Glutamatergic neuron (in vitro differentiated cells): ENCODE measurements at places on chromosomes 12 and 14. TPM values are rescaled to one million over a fixed set of nuclear protein-coding genes. Genes with fewer than 3 reads are reported as not detected.

Gene SMARCD1
- total RNA-seq = 152 TPM

GRCh38 chr12:116427200-116427930 is 131.8 kb upstream of the MAP1LC3B2 start:
- H3K4me3 ChIP-seq = peak overlapping the region; percentile 45
- no peak for DNase-seq
- peaks cover 4% of the 10 kb centered on the region for H3K4me1 ChIP-seq
- H3K36me3 ChIP-seq = no peaks in the 10 kb centered on the region
- H3K27ac ChIP-seq = no peak overlapping the region

- DNase-seq = no peak
- peak overlapping the region; percentile 48 for H3K4me3 ChIP-seq
- no peaks in the 10 kb centered on the region for H3K36me3 ChIP-seq
- H3K27me3 ChIP-seq = peaks cover 15% of the 10 kb centered on the region
- H3K4me1 ChIP-seq = peaks cover 75% of the 10 kb centered on the region
Measured at GRCh38 chr12:49983892-49984291, 11.1 kb downstream of the AQP6 start.

DNA sequence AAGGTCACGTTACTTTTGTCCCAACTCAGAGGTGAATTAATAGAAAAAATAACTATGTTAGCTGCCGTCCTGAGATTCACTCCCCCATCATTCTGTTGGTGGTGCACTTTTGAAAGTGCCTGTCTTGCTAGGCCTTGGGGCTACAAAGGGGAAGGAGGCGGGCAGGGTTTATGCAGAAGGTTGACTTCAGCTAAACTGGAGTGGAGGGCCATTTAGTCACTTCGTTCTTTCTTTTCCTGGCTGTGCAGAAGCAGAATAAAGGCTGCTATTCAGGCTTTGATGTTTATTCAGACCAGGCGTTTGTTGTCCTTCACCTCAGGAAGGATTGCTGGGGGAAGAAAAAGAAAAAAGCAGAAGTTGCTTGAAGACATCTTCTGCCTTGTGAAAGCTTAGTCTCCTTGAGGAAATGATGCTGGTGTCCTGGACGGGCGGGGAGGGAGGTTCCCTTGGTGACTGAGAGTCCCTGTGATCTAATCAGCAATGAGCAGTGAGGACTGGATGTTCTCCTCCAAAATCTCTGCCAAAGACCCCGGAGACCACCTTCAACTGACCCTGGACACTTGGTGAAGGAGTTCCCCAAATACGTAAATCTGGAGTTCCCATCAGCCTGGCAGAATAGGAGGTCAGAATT is 4.0 kb downstream of the GLT1D1 start:
- H3K4me1 ChIP-seq = no peaks in the 10 kb centered on the region
- no peak overlapping the region for H3K27ac ChIP-seq

DNA sequence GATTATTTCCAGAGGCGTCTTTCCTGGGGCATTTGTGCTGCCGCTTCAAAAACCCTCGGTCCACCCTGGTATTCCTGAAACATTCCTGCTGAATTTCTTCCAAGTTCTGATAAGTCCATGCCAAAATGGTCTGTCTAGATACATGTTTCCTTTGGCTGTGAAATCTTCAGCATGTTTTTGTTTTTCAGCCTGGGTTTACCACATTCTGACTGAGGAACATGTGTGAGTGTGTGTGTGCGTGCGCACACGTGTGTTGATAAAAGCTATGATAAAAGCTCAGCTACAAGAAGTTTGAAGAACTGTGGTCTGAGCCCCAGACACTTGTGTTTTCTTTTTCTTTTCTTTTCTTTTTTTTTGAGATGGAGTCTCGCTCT is 22.4 kb downstream of the ANKRD9 start:
- H3K27me3 ChIP-seq = peaks cover 3% of the 10 kb centered on the region
- no peak overlapping the region for H3K4me3 ChIP-seq
- DNase-seq = no peak
- peaks cover 15% of the 10 kb centered on the region for H3K36me3 ChIP-seq
- H3K4me1 ChIP-seq = no peaks in the 10 kb centered on the region

Gene TAS2R43
- 1.5 TPM for total RNA-seq

DNA sequence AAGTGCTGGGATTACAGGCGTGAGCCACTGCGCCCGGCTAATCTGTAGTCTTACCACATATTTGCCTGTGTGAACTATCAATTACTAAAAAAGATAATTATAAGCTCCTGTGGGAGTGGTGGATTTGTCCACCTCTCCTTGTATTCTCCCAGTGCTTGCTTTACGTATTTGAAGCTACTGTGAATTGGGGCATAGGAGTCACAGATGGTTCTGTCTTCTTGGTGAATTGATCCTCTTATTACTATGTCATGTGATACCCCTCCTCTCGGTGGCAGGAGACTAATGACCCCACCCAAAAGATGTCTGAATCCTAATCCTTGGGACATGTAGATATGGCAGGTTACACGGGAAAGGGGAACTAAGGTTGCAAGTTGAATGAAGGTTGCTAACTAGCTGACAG is 11.8 kb downstream of the GPR132 start:
- peaks cover 10% of the 10 kb centered on the region for H3K27me3 ChIP-seq
- H3K36me3 ChIP-seq = no peaks in the 10 kb centered on the region
- DNase-seq = no peak
- H3K27ac ChIP-seq = no peak overlapping the region
- H3K4me1 ChIP-seq = peaks cover 2% of the 10 kb centered on the region
- H3K4me3 ChIP-seq = no peak overlapping the region

GRCh38 chr12:95141310-95141709 is 67.9 kb upstream of the NR2C1 start:
- H3K27me3 ChIP-seq = peaks cover 5% of the 10 kb centered on the region
- H3K36me3 ChIP-seq = no peaks in the 10 kb centered on the region
- DNase-seq = no peak
- H3K4me3 ChIP-seq = no peak overlapping the region

GRCh38 chr14:103144085-103144484 is 20.8 kb downstream of the TNFAIP2 start:
- H3K4me3 ChIP-seq = no peak overlapping the region
- peaks cover 27% of the 10 kb centered on the region for H3K4me1 ChIP-seq
- DNase-seq = no peak
- H3K27ac ChIP-seq = no peak overlapping the region

DNA sequence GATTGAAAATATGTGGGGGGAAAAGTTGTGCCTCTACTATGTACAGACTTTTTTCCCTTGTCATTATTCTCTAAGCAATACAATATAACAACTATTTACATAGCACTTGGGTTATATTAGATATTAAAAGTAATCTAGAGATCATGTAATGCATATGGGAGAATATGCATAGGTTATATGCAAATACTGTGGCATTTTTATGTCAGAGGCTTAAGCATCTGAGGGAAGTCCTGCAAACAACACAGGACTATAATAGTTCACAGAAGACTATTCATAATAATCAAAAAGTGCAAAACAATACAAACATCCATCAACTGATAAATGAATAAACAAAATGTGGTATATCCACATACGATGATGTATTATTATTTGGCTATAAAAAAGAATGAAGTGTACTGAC is 33.7 kb downstream of the YAF2 start:
- no peaks in the 10 kb centered on the region for H3K27me3 ChIP-seq
- no peak overlapping the region for H3K27ac ChIP-seq

DNA sequence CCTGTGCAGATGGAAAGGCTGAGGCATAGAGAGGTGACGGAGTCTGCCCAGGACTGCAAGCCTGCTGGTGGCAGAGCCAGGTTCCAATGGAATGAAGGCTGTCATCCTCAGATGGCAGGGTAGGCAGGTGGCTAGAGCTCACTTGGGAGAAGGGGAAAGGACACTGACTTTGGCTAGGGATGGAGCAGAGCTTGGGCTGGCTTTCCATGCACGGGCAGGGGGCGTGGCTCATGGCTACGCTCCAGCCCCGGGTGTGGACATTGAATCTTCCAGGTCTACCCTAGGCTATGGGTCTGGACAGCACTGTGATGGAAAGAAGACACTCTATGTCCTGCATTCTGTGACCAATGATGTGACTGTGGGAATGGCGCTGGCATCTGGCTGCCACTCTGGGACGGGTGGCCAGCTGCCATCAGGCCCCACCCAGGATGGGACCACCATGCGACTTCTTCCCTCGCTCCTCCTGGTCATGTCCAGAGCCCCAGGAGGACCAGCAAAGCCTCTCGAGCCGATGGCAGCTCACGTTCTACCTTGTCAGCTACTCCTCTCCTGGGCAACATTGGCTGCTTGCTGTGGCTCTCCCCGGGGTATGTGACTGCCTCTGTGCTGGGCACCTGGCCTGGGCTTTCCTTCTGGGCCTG is 398.7 kb downstream of the TMEM121 start:
- no peak overlapping the region for H3K4me3 ChIP-seq
- no peak for DNase-seq
- H3K27me3 ChIP-seq = peaks cover 14% of the 10 kb centered on the region
- peaks cover 4% of the 10 kb centered on the region for H3K36me3 ChIP-seq

Gene MYO1H
- 0.27 TPM for total RNA-seq

DNA sequence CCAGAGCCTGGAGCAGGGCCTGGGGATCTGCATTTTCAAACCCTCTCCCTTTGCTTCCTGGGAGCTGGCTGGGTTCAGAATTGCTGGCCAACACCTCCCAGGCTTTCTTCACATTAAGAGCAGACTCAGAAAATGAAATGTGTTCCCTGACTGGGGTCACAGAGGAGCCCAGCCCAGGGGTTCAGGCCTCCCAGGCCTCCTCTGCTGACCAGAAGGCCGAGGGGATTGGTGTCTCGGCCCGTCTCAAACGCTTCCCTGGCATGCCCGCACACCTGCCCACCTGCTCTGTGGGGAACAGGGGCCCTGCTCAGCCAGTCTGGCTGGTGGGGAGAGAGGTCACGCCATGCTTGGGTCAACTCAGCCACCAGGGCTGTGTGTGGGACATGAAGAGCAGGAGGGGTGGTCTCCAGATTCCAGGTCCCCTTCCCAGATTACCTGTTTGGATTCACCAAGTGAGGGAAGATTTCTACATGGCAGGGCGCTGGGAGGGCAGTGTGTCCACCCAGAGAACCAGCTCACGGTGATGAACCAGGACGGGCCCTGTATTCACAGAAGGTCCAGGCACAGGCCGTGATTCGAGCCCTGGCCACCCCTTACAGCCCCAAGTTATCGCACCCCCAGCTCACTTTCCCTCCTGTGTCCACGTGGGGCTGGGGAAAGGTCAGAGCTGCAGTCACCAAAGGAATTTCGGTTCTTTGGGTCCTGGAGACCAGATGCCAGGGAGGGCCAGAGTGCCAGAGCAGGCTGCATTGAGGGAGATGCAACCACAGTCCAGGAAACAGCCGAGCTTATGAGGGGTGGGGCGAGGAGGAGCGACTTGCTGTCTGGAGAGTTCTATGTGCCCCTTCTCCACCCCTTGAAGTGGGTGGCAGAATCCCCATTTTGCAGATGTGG is 55.2 kb upstream of the RIN3 start:
- no peak for DNase-seq
- H3K27ac ChIP-seq = no peak overlapping the region
- peaks cover 3% of the 10 kb centered on the region for H3K27me3 ChIP-seq

- no peaks in the 10 kb centered on the region for H3K27me3 ChIP-seq
- H3K27ac ChIP-seq = no peak overlapping the region
- DNase-seq = no peak
- H3K4me3 ChIP-seq = no peak overlapping the region
- no peaks in the 10 kb centered on the region for H3K4me1 ChIP-seq
Measured at GRCh38 chr12:64186789-64187188, 35.3 kb downstream of the KICS2 start.

DNA sequence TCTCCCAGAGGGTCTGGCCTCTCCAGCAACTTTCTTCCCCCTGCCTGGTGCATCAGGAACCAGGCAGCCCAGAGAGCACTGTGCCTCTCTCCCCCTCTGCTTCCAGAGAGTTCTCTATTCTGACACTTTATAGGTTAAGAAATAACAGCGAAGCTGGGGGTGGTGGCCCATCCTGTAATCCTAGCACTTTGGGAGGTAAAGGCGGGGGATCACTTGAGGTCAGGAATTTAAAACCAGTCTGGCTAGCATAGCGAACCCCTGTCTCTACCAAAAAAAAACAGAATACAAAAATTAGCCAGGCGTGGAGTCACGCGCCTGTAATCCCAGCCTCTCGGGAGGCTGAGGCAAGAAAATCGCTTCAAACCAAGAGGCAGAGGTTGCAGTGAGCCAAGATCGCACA is 58.3 kb downstream of the ESRRB start:
- peaks cover 28% of the 10 kb centered on the region for H3K4me1 ChIP-seq
- DNase-seq = no peak
- H3K36me3 ChIP-seq = no peaks in the 10 kb centered on the region
- peaks cover 3% of the 10 kb centered on the region for H3K27me3 ChIP-seq
- peak overlapping the region; percentile 10 for H3K4me3 ChIP-seq

Gene EPYC
- total RNA-seq = not detected

- H3K36me3 ChIP-seq = no peaks in the 10 kb centered on the region
- no peak for DNase-seq
- H3K27me3 ChIP-seq = peaks cover 8% of the 10 kb centered on the region
- peak overlapping the region; percentile 12 for H3K27ac ChIP-seq
Measured at GRCh38 chr14:88793259-88793625, 489 bp upstream of the EML5 start.

DNA sequence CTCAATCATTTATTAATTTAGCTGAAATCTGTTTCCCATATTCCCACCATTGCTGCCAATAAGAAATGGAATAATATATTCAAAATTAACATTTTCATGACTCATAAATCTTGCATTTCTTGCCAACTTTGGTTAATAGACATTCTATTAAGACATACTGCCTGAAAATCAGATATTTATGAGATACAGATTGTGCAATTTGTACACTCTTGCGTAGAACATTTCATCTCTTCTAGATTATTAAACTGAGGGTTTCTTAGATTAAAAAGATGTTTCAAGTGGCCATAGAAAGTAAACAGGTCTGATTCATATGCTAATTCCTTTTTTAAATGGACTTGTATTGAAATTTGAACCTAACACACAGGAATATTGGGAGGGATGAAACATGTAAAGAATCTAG is 9.1 kb downstream of the LTA4H start:
- H3K27ac ChIP-seq = no peak overlapping the region
- H3K4me1 ChIP-seq = no peaks in the 10 kb centered on the region
- H3K27me3 ChIP-seq = no peaks in the 10 kb centered on the region
- no peak for DNase-seq

- H3K27ac ChIP-seq = no peak overlapping the region
- no peaks in the 10 kb centered on the region for H3K36me3 ChIP-seq
- no peaks in the 10 kb centered on the region for H3K27me3 ChIP-seq
- H3K4me1 ChIP-seq = peaks cover 10% of the 10 kb centered on the region
- no peak overlapping the region for H3K4me3 ChIP-seq
- DNase-seq = no peak
Measured at GRCh38 chr12:104650541-104650940, 193.8 kb downstream of the CHST11 start.

- H3K4me1 ChIP-seq = no peaks in the 10 kb centered on the region
- H3K27ac ChIP-seq = no peak overlapping the region
- H3K27me3 ChIP-seq = no peaks in the 10 kb centered on the region
- no peak overlapping the region for H3K4me3 ChIP-seq
- DNase-seq = peak; percentile 22
Measured at GRCh38 chr12:47576289-47576945, 129.4 kb downstream of the RPAP3 start.

Gene NOVA1
- total RNA-seq = 119 TPM

GRCh38 chr14:24849471-24849870 is 200.5 kb downstream of the STXBP6 start:
- DNase-seq = no peak
- H3K4me1 ChIP-seq = no peaks in the 10 kb centered on the region
- H3K4me3 ChIP-seq = no peak overlapping the region
- no peaks in the 10 kb centered on the region for H3K36me3 ChIP-seq

Gene MANSC4
- not detected for total RNA-seq
